Activated CD4-positive, alpha-beta T cell treated with anti-CD3 and anti-CD28 coated beads for 1 hour (primary cell): ENCODE measurements at places on chromosomes 2 and 18.

DNA sequence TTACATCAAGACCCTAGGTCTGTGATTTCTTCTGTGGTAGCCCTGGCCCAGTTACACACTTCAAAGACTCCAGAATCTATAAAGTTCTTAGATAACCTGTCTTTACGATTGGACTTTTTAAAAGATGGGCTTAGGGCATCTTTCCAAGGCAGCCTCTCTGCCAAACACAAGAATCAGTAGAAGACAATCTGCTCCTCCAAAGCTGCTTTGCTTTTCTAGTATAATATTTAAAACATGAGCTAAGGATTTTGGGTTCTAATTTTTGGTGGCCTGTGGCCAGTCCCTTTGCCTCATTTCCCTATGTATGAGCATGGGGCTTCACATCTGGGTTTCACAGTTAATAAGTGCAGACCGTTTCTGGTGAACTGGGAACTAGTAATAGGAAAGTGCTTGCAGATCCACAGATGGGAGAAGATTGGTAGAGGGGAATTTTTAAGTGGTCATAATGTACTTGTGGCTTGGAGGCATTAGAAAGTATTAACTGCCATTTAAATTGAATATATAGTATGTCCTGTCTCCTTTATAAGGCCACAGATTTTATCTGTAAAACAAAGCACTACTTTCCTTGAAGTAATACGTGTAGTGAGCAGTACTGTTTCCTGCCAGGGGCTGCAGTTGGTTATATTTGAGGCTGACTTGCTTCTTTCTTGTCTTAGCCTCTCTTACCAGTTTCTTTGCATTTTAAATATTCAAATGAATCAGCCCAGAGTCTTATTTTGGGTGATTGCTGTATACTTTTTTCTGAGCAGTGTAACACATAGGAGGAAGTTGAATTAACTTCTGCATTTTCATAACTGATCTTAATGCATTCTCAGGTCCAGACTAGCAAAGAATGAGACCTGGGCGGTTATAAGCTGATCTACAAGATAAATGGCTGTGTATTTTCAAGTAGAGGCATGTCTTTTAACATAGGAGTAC is 1.5 kb downstream of the ARPC2 start:
- DNase-seq: no peak

GRCh38 chr2:226790011-226790410 is 9.6 kb downstream of the IRS1 start:
- no peak for DNase-seq

GRCh38 chr2:102592601-102593000 is 26.8 kb upstream of the SLC9A2 start:
- DNase-seq: no peak

- DNase-seq: no peak
Observed at GRCh38 chr2:131402320-131403039, 38.5 kb upstream of the RAB6D start.

DNA sequence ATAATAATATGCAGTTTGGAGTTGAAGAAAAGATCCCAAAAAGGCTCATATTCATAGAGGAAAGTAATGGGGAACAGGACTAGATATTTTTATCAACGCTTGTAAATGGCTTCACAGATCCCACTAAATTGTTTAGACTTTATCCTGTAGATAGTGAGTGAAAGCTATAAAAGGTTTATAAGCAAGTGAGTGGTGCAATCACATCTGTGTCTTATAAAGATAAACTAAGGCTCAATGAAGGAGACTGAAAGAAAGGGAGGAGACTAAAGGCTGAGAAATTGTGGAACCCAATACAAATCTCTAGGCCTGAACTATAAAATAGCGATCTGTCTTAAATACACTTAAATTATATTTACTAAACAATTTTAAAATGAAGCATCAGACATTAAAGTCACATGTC is 7.7 kb downstream of the SP3 start:
- DNase-seq: no peak

DNA sequence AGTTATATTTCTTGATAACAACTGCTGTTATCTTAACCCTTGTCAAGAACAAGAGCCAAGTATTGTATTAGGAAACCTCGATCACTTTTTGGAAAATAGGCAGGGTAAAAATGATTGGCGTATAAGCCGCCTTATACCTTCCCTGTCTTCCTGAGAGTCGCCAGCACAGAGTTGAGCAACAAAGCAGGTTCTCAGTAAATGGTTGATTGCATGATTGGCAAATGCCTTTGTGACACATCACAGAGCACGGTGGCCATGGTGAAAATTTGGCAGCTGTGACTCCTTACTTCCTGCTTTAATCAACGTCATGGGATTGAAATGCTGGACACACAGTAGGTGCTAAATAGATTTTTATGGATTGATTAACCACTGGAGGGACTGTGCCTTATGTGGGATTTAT is 3.9 kb upstream of the KLHL29 start:
- no peak for DNase-seq

- DNase-seq: no peak
Observed at GRCh38 chr18:79384151-79384807, 11.5 kb upstream of the NFATC1 start.
